NCI-H2171 (cell line): ENCODE measurements at places on chromosomes 12 and 14.

GRCh38 chr14:94936401-94936892 is 166.5 kb upstream of the GSC start:
- peak; percentile 87 for DNase-seq

DNA sequence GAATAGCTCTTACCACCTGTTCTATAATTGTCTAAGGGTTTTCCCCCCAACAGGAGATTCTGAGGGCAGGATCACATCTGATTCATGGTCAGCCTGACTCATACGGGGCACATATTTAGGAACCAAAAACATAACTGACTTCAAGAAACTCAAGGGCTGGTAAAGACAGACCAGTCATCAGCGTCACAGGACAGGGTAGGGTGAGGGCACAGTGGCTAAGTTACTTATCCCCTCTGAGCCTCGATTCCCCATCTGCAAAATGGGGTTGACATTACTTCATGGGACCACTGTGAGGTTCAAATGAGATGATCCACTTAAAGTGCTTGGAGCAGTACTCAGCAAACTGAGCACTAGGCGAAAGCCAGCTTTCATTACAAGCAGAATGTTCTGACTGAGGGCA is 606 bp downstream of the CINP start:
- no peak for DNase-seq

DNA sequence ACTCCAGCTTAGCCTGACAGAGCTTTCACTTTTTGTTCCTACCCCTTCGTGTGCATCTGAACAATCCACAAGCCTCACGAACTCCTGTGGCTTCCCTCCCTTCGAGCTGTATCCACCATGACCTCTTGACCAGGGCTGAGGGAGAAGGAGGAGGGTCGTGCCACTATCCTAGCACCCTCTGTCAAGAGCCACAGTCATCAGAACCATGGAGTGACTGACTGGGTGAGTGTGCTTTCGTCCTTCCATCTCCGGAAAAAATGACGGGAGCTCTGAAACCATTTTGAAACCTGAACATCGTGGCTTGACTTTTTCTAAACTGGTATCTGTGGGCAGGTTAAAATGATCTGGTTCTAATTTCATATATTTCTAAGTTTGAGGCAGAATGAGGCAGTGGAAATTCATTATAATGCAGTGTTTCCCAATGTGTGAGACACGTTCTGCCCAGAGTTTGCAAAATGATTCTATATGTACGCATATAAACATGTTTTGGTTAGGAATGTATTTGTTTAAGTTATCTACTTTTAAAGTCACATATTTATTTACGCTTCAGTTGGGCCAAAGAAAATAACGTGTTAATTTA is 27.0 kb downstream of the IL26 start:
- no peak for DNase-seq

- no peak for DNase-seq
These were observed 10.2 kb upstream of the PGF start for GRCh38 chr14:74965486-74966153.

GRCh38 chr12:39886106-39886505 is 219.8 kb downstream of the SLC2A13 start:
- DNase-seq: no peak

- no peak for DNase-seq
These were observed 40.8 kb downstream of the SPATA7 start for GRCh38 chr14:88426271-88426670.

DNA sequence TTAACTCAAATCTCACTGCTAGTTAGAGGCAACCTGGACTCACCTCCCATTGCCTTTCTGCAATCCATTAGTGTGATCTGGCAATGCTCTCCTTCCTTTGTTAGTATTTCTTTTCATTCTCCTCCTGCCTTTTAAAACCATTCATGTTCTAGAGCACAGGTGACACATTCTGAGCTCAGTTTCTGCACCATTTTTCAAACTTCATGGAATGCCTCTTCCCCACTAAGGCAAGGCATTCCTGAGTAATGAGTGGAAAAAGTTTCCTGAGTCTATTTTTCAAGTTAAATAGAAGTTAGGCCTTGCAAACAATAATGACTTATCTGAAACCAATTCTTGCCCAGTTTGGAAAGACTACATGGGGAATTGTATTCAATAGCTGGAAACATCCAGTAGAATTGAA is 1001.8 kb downstream of the BCL11B start:
- no peak for DNase-seq

- no peak for DNase-seq
These were observed 15.6 kb upstream of the PLEKHD1 start for GRCh38 chr14:69468949-69469348.

DNA sequence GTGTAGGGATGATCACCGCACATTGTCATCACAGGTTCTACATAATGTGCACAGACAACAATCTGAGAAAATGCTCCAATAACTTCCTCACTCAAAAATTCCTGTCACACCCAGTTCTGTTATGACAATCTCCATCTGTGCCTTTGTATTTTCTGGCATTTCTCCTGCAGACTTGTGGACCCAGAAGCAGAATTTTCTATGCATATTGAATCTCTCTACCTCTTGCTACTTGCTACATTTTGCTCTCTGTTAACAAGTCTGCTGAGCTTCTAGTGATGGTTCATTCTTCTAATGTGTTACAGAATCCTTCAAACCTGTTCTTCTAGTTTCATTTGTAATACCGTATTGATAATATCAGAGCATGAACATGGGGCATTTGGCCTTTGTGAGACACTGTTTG is 127.8 kb upstream of the PTPRQ start:
- DNase-seq: no peak

DNA sequence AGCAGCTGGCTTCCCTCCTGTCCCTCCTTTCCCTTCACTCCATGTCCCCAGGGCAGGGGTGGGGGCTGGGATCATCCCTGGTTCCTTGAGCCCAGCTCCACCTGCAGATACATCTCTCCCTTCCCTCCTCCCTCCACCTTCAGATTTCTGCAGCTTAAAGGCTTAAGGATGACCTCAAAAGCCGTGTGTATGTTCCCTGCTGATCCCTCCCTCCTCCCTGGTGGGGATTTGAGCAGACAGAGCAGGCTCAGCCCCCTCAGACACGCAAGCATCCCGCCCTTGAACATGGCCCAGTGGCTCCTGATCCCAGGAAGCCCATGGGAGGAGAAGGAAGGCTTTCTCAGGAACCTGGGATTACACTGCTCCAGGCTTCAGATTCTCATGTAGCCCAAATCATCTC is 82.9 kb upstream of the RIN3 start:
- DNase-seq: no peak

DNA sequence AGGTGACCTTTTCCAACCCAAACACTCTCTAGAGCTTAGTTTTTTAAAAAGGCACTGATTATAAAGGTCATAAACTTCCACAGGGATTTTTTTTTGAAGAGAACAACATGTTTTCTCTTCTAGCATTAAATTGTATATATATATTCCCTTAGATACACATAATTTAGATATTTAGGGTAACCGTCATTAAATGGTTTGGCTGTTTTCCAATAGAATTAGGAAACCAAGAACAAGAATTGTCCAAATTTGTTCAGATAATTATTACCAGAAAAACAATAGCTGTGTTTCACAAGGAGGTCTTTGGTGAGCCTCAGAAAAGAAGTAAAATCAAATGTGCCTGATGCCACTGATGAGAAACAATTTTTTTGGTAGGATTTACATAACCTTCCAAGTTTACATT is 26.9 kb downstream of the LMO3 start:
- no peak for DNase-seq

GRCh38 chr12:116196226-116196625 is 81.3 kb downstream of the MED13L start:
- no peak for DNase-seq

- DNase-seq: no peak
These were observed 221.2 kb downstream of the TRHDE start for GRCh38 chr12:72493407-72493806.

DNA sequence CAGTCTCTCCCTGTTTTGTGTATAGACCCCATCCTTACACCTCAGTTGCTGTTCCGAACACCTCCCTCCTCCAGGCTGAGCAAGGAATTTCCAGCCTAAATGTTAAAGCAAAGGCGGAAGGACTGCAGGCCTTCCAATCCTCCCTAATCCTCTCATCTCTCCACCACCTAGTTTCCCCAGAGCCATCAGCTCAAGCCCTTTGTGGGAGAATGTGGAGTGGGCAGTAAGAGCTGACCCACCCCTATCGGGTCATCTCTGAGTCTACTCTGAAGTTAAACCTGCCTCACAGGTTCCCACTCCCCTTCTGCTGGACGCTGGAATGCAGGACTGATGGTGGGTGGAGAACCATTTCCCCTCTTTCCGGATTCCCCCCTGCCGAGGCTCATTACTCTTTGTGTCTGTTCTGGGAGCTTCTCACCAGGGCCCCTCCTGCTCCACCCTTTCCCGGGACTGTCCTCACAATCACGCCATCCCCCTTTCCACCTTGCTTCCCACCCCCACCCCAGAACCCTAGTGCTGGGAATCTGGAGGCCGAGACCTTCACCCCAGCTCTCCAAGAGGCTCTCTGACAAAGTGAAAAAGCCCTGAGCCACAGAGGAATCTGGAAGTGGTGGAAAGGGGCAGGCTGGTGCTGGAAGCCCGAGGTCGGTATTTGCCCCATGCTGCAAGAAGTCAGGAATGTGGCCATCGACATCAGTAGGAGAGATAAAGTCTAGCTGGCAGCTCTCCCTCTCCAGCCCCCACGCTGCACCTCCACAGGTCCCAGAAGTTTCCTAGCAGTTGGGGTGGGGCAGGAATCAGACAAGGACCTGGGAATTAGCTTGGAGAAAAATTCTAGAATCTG is 3.3 kb upstream of the KRT18 start:
- DNase-seq: no peak
